ENCODE measurements at places on chromosomes 13 and 19.

- DNase-seq = no peak
These were observed 121.8 kb downstream of the AKAP11 start for GRCh38 chr13:42393573-42394360.

DNA sequence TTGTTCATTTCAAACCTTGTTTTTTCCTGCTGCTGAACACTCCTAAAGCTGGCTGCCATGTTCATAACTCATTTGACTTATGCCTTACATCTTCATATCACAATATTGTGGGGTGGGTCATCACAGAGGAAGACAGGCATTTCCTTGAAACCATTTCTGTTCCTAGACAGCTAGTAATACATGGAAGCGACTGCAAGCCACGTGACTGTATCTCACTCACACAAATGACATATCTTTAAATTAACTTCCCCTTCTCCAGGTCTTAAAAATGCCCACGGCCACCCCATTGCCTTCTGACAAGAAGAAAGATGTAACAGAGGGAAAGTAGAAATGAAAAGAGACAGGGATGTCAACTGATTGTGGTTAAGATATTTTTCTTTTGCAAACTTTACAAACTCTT, 236.8 kb downstream of the LMO7 start:
- no peak for DNase-seq

DNA sequence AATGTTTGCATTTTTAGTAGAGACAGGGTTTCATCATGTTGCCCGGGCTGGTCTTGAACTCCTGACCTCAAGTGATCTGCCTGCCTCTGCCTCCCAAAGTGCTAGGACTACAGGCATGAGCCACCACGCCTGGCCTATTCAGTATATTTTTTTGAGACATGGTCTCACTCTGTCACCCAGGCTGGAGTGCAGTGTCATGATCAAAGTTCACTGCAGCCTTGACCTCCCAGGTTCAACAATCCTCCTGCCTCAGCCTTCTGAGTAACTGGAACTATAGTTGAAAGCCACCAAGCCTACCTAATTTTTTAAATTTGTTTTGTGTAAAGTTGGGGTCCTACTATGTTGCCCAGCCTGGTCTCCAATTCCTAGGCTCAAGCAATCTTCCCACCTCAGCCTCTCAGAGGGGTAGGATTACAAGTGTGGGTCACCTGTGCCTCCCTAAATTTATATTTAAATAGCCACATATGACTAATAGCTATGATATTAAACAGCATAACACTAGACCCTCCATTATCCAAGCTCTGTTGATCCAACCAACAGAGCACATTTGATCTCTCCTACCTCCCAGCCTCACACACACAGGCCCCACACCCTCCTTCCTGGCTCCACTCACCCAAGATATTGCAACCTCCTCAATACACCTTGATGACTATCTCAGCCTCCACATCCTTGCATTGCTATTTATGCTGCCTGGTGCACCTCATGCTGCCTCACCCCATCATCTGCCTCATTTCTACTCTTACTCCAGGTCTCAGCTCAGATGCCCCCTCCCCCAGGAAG, 2.1 kb upstream of the CEACAM19 start:
- DNase-seq = no peak

GRCh38 chr19:13068085-13068846, 34.4 kb downstream of the LYL1 start:
- DNase-seq = no peak

DNA sequence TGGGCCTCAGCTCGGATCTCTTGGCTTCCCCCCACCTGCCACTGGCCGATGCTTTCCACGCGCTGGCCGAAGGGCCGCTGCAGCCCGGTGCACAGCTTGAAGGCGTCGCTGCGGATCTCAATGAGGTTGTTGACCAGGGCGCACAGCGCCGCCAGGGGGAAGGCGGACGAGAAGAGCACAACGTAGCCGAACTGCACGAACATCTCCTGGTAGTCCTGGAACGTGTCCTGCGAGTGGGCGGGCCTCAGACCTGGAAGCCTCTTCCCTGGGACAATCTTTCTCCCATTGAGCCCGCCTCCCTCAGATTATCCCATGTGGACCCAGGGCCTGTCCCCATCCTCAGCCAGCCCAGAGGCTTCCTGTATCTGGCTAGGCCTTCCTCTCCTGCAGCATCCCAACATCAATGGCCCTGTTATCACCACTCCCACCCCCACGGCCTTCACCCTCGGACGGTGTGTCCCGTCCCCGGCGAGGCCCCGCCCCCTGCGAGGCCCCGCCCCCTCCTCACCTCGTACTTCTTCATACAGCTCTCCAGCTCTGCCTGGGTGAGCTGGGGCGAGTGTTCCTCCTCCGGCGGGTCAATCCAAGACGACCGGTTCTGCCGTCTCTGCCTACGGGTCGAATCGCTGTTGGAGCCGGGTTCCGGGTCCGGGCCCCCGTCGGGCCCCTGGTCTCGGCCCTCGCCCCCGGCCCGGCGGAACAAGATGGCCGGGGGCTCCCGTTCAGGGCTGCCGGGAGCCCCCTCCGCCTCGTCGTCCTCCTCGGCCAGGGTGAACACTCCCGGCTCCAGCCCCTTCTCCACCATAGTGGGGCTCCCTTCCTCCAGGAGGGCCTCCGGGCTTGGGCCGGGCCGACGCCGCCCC, 6.8 kb downstream of the ANO8 start:
- no peak for DNase-seq

GRCh38 chr19:51365211-51365964, 800 bp downstream of the ETFB start:
- DNase-seq = peak; percentile 55

DNA sequence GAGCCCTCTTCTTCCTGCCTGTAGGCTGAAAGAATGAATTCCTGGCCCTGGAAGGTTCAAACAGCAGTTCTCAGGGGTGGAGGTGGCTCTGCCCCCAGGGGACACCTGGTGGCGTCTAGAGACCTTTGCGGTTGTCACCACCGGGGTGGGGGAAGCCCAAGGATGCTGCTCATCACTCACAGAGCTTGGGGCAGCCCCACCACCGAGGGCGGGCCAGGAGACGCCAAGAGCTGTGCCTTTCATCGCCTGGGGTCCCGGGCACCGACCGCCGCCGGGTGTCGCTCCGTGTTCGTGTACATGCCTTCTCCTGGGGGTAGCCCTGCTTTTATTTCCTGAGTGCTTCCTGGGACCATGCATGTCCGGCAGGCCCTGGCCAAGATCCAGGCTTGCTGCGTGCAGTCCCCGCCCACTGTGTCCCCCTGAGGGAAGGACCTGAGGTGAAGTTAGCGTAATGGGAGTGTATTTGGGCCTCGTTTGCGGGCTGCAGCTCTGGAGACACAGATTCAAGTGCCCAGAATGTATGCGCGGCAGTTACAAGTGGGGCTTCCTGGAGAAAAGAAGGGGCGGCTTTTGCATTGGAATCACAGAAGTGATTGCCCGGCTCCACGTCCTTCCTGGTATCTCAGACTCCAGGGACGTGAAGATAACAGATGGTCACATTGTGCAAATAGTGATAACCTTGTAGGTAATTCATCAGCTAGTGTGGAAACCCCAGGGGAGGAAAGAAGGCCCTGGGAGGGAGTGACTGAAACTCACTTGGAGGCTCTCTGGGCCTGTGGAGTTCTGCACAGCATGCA, 7.8 kb downstream of the DOT1L start:
- no peak for DNase-seq

DNA sequence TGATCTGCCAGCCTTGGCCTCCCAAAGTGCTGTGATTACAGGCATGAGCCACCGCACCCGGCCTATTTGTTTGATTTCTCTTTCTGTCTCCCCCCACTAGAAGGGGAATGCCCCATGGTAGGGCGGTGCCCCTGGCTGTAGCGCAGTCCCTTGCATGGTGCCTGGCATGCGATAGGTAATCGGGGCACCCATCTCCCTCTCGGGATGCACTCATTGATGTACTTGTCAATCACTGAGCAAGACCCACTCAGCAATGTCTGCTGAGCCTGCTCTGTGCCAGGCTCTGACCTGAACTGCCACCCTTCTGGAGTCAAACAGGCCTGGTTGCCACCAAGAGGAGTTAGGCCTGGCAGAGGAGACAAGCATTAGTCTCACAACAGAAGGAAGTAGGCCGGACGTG, 19.8 kb downstream of the DNM2 start:
- DNase-seq = no peak

DNA sequence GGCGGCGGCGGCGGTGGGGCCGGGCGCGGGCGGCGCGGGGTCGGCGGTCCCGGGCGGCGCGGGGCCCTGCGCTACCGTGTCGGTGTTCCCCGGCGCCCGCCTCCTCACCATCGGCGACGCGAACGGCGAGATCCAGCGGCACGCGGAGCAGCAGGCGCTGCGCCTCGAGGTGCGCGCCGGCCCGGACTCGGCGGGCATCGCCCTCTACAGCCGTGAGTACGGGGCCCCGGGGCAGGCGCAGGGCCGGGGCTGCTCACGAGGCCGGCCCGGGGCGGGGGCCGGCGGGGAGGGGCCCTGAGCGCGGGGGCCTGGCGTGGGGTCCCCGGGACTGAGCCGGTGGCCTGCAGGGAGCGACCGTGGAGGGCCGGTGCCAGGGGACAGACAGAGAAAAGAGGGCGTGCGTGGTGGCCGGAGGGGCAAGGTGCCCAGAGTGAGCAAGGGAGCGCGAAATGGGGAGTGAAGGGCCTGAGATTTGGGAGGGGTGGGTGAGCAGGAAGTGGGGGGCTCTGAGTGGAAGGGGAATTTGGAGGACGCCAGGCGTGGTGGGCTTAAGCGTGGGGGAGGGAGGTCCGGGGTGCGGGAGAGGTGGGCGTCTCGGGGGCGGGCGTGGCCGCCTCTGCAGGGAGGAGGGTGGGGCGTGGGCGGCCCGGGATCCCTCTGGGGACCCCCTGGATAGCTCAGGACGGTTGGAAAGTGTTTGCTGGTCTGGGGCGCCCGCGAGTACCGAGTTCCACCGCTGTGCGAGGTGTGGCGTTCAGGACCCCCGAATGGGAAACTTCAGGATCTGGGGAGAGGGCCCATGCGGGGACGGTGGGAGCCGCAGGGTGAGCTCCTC, 575 bp downstream of the CARM1 start:
- no peak for DNase-seq

DNA sequence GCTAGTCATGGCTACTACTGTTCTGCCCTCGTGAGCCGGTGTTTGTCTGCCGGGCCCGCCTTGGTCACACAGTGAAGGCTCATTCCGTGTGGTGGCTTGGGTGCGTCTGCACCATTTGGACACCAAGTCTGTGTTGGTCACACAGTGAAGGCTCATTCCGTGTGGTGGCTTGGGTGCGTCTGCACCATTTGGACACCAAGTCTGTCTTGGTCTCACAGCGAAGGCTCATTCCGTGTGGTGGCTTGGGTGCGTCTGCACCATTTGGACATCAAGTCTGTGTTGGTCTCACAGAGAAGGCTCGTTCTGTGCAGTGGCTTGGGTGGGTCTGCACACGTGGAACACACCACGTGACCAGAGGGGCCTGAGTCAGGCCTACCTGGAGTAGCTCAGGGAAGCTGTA, 29.0 kb upstream of the DCUN1D2 start:
- DNase-seq = no peak

DNA sequence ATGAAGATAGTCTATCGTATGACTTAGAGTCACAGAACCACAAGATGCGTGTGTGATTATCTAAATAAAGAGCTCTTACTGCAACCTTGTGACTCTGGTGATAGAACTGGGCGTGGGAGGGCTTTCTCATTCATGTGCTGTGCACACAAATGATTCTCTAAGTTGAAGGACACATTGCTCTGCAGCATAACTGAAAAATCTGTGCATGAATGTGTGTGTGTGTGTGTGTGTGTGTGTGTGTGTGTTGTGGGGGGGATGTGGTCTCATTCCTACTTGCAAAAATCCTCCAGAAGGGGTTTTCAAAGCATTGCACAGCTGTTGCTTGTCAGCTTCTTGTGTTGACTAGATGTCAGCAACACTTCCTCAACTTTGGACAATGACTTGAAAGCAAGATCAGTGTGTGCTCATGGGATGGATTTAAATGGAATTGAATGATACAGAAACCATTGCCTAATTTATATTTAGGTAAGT, 22.4 kb downstream of the LRCH1 start:
- DNase-seq = peak; percentile 36

DNA sequence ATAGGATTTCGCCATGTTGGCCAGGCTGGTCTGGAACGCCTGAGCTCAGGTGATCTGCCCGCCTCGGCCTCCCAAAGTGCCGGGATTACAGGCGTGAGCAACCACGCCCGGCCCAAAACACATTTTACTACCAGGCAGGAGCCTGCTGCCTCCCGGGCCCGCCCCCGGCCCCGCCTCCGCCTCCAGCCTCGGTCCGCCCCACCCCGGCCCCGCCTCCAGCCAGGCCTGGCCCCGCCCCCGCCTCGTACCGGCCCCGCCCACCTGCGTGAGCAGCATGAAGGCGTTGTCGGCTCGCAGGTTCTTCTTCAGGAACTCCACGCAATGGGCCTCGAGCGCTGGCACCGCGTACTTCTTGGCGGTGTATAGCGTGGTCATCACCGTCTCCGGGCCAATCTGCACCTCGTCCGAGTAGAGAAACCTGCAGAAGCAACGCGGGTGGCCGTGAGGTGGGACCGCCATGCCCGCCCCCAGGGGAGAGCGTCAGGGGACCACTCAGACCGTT, 22.7 kb downstream of the BTBD2 start:
- DNase-seq = peak; percentile 11

GRCh38 chr19:801030-801860, 4.0 kb downstream of the PTBP1 start:
- DNase-seq = peak; percentile 54

DNA sequence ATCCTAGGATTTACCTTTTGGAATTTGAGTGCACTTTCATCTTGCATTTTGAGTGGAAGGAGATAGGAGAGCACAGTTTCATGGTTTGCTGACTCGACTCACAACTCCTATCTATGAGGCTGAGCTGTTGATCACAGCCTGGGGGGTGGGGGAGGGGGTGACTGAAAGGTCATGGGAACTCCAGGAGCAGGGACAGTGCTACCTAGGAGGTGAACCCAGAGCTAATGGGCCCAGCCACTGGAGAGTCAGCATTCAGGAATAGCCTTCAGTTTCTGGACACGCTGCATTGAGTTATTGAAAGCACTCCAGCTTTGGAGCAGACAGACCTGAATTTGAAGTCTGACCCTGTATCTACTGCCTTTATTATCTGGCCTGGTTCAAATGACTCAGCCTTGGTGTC, 339.9 kb downstream of the SLC7A1 start:
- no peak for DNase-seq

DNA sequence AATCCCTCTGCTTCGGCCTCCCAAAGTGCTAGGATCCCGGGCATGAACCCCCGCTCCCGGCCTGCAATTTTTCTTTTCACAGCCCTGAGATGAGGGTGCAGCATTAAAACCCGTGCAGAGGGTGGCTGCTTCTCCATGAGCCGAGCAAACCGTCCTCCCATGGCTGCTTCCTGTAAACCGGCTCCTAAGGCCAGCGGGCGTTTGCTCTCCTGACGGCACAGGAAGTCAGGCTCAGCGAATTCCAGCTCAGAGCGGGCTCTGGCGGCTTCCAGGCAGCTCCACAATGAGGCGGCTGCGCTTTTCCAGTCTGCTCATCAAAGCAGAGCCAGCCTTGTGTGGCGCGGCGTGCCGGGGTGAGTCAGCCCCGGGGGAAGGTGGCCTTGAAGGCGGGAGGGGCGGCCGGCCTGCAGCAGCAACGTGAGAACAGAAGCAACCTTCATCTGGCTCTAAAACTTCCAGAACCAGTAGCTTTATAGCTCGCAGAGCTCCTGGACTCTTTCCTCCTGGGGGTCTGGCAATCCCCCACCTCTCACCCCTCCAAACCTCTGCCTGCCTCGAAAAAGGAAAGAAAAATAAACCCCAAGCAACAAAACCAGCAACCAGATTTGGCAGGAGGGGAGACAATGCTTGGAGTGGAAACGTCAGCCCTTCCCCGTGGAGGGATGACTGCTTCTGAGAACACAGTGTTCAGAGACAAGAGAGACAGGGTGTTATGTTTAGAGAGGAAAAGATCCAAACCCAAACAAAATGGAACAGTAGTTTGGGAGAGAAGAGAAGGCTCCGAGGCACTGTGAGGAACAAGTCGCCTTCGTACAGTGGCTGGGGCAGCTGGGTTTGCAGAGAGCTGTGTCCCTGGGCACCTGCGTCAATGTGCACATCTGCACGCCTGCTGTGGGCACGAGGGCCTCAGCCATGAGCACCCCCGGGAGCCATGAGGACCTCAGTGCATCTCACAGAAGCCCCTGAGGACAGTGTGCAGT, 67.8 kb downstream of the GADD45B start:
- DNase-seq = peak; percentile 99
